IMR-90 (cell line): ENCODE measurements at places on chromosomes 12 and 14. TPM values are rescaled to one million over a fixed set of nuclear protein-coding genes. Genes with fewer than 3 reads are reported as not detected.

- DNase-seq: no peak
Measured at GRCh38 chr12:42492267-42492666, 97.3 kb downstream of the PRICKLE1 start.

- no peak for DNase-seq
Measured at GRCh38 chr12:108583991-108584390, 13.9 kb downstream of the TMEM119 start.

- DNase-seq: no peak
Measured at GRCh38 chr14:51118993-51119392, 24.1 kb upstream of the TRIM9 start.

- DNase-seq: no peak
Measured at GRCh38 chr12:54704202-54704601, 56.0 kb upstream of the DCD start.

- DNase-seq: no peak
Measured at GRCh38 chr12:132873724-132874123, 13.7 kb downstream of the CHFR start.

DNA sequence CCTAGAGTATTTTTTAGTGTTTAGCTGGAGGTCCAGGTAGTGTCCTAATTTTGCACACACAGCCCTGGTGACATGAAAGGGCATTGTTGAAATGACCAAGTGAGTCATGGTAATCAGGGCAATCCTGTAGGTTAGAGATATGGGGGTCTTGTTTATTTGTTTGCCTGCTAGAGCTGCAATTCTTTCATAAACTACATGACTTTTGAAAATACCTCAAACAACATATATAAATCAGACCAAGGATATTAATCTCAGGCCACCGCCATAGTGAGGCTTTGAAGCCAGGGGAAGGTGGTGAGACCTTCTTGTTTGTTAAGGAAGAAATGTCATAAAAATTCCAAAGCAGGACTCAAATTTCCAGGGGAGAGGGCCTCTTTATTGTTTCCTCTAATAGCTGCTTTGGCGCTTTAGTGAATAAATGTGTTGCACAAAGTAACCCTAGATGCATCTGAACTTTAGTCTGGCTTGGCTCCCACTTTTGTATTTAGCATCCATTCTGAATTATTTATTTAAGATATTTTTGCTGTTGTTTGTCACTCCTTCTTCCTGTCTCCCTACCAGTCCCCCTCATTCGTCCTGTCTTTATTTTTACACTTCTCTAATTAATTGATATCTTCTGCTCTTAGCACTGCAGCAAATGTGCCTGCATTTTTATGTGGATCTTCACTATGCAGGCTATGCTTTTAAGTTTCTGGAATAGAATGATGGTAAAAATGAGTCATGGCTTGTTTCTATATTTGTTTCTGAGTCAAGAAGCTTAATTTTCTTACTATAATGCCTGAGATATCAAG lies 430.3 kb downstream of the RAD51B start:
- DNase-seq: peak; percentile 74

- DNase-seq: no peak
Measured at GRCh38 chr14:77343662-77344061, 22.8 kb downstream of the GSTZ1 start.

GRCh38 chr12:29146196-29146595 lies 2.9 kb upstream of the FAR2 start:
- DNase-seq: no peak

DNA sequence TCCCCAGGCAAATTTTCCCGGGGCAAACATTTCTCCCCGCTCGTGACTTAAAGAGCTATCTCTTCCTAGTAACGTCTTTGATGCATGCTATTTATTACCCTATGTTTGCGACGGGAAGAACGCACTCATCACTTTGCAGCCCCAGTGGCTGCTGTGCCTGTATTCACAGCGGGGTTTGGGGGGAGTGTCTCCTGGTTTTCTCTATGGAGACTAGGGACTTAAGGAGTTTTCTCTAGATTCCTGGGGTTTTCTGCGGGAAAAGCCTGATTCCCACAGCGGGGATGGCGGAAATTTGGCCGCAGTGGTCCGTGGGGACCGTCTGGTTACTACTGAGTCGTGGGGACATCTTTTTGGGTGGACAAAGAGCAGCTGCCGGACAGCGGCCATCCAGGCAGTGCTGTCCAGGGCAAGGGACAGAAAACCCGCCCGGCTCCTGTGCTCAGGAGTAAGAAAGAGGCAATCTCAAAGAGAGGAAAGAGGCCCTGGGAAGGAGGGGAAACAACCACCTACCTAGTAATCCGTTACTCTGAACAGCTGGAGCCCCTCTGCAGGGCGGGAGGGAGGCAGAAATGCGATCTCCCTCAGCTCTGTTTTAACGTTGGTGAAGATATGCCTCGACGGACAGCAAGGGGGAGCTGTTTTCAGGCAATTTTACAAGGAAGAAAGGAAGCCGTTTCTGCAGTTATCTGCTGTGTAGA lies 771 bp upstream of the AVPR1A start:
- peak; percentile 24 for DNase-seq

DNA sequence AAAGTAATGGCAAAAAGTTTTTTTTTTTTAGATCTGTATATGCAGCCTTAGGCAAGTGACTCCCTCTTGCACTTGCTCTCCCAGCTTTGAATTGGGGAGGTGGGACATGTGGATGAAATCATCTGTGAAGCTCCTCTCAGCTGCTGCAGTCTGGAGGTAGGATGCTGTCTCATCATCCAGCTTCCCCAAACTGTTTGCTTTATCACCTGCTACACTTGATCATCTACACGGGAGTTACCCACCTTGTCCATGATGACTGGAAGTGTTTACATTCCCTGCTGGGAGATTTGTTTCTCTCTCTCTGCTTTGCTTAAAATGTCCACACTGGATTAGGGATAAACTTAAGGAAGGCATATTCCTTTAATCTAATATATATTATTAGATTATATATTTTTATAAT lies 8.5 kb upstream of the FGF23 start:
- no peak for DNase-seq

DNA sequence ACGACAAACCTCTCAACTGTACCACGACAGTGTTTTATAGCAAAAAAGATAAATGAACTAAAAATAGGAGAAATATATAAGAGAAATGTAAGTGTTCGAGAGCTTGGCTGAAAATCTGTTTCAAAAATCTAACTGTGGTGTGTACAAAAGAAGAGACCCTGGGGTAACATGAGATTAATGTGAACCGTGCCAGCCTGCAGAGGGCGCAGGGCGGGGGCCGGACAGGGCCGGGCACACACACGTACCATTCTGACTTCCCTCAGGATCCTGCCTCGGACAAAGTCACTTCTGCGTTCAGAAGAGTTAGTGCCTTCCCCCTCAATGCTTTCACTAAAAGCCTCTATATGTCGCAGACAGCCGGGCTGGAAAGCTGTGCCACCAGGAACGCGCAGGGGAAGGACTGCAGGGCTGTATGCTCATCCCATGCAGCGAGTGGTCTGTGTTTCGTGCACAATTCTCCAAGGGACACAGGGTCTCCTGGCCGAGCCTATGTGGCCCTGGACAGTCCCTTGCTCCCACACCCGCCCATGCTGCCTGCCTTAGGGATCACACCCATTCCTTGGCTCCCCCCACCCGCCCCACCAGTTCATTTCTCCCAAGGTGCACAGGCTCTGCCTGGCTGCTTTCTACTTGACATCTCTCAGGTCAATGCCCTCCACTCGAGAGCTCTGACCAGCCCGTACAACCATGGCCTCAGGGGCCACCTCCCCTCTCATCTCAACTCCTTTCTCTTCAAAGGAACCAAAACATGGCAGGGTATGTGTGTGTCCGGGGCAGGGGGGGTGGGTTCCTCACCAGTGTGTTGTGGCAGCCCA lies 8.5 kb downstream of the CDCA4 start:
- DNase-seq: no peak

DNA sequence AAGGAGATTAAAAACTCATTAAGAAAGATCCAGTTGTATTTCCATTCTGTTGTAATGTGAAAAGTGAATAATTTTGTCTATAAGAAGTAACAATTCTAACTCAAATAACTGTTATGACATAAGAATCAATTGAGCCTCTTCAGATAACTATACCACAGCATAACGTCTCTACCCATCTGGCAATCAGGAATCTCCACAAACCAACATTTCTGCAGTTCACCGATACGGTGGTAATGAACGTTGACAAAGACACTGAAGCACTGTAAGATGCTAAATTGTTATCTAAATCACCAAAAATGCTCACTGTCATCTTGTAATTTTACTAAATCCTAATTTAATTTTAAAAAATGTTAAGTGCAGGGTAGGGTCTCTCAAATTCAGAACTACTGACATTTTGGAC lies 130.9 kb upstream of the USP15 start:
- no peak for DNase-seq

GRCh38 chr14:84546236-84546635 lies 983.7 kb upstream of the FLRT2 start:
- no peak for DNase-seq

DNA sequence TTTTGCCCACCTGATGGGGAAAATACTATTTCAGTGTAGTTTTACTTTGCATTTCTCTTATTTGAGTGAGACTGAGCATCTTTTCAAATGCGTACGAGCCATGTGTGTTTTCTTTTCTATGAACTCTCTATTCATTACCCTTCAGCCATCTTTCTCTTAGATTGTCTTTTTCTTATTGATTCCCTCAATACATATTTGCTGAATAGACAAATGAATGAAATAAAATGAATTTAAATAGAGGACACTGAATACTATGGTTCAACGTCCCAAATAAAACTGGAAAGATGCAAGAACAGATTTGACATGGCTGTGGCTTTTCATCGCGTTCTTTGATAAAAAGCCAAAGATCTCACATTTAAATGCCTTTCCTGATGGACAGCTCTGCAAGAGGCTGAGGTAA lies 34.6 kb upstream of the RPH3A start:
- DNase-seq: no peak

GRCh38 chr12:29147731-29148595 lies 1.1 kb upstream of the FAR2 start:
- DNase-seq: no peak

DNA sequence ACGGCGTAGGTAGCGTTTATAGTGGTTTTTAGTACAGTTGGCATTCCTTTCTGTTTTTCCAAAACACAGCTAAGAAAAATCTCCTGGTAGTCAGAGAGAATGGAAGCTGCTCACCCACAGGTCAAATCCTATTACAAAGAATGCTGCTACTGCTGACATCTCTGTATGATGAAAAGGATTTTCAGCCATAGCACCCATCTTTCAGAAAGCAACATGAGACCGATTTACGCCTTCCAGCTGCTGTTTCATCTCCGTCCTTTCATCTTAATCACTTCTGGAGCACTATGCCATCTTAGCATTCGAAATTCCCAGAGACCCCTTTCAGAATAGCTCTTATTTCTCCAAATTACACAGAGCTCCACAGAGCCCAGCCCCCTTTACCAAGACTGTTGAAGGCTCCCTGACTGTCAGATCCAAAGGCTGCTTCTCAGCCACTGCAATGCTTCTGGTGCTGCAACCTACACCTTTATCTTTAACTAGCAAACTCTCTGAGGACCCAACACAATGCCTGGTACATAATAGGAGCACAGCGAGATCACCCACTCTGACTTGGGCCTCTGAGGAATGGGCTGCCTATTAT lies 211.8 kb downstream of the NEDD1 start:
- DNase-seq: no peak

GRCh38 chr12:132466241-132467201 lies 23.4 kb upstream of the FBRSL1 start:
- no peak for DNase-seq

The FRMD6 gene
- 243 and 244 TPM in 2 replicates for polyA plus RNA-seq

The PZP gene
- polyA plus RNA-seq: not detected in 2 replicates

The SLC39A5 gene
- not detected in 2 replicates for polyA plus RNA-seq

The HHIPL1 gene
- 0.65 and 1.4 TPM in 2 replicates for polyA plus RNA-seq

The SIRT4 gene
- polyA plus RNA-seq: 0.56 and 0.87 TPM in 2 replicates

The KRT5 gene
- not detected in 2 replicates for polyA plus RNA-seq

The KRT71 gene
- not detected in 2 replicates for polyA plus RNA-seq
